ENCODE measurements at places on chromosomes 5 and 9.

- DNase-seq = peak; percentile 76
Observed at GRCh38 chr9:130243015-130243881, 22.3 kb upstream of the HMCN2 start.

- no peak for DNase-seq
Observed at GRCh38 chr9:116653348-116654058, 33.6 kb upstream of the TRIM32 start.

DNA sequence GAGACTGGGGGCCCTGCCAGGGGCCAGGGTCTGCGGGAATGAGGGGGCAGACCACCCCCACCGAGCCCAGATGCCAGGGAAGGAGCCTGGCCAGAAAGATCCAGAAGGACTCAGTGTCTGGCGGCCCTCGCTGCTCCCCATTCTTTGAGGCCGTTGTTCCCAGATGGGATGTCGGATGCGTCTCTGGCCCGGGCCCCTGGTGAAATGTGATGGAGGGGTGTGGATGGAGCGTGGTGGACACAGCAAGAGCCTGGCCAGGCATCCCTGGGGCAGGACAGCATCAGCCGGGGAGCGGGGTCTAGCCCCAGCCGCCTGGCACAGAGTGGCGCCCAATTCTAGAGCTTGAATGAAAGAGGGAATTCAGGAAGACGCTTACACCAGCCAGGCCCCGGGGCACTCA, 46.2 kb upstream of the NKD2 start:
- no peak for DNase-seq

GRCh38 chr9:83024506-83025125, 38.3 kb downstream of the RASEF start:
- DNase-seq = no peak

GRCh38 chr5:143207058-143207457, 196.4 kb downstream of the NR3C1 start:
- no peak for DNase-seq

- DNase-seq = no peak
Observed at GRCh38 chr9:123350590-123351310, 5.2 kb upstream of the CRB2 start.

GRCh38 chr5:108636135-108636853, 111.4 kb upstream of the FER start:
- no peak for DNase-seq

- no peak for DNase-seq
Observed at GRCh38 chr9:111804636-111805035, 9.9 kb upstream of the SHOC1 start.

- no peak for DNase-seq
Observed at GRCh38 chr5:38466424-38467189, 89.8 kb downstream of the LIFR start.

DNA sequence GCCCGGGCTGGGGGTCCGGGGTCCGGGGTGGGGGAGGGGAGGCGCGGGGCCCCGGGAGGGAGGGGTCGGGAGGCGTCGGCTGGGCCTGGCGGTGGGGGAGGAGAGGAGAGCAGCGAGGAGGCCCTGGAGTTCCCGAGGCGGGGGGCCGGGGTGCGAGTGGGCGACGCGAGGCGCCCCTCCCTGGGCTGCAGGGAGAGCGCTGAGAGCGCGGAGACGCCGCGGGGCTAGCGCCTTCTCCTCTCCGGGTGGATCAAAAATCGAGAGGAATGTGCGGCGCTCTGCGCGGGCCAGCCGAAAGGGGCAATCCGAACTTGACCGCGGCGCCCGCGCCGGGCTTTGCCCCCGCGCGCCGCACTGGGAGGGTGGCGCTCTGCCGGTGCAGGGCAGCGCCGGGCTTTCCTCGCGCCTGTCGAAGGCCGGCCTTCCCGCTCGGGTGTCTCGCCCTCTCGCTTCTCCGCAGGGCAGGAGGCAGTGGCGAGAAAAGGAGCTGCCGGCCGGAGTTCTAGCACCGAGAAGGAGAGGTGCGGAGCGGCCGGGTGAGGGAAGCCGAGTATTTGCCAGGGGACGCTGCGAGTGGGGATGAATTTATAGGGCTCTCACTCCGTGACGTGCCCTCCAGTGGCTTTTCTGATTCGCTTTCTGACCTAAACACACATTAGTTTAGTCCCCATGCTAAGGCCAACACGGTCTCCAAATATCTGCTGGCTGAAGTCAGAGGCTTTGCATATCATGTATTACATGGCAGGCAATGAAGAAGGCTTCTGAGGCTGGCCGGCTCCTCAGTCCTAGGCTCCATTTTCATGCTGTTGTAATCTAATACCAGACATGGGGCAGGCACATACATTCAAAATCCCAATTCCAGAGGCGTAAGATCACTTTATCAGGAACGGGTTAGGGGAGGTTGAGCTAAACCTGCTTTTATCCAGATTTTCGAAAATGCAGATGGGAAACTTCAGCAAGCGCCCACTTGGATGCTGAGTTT, 503 bp upstream of the GDNF start:
- no peak for DNase-seq

- DNase-seq = no peak
Observed at GRCh38 chr9:107832871-107833270, 343.3 kb upstream of the KLF4 start.

DNA sequence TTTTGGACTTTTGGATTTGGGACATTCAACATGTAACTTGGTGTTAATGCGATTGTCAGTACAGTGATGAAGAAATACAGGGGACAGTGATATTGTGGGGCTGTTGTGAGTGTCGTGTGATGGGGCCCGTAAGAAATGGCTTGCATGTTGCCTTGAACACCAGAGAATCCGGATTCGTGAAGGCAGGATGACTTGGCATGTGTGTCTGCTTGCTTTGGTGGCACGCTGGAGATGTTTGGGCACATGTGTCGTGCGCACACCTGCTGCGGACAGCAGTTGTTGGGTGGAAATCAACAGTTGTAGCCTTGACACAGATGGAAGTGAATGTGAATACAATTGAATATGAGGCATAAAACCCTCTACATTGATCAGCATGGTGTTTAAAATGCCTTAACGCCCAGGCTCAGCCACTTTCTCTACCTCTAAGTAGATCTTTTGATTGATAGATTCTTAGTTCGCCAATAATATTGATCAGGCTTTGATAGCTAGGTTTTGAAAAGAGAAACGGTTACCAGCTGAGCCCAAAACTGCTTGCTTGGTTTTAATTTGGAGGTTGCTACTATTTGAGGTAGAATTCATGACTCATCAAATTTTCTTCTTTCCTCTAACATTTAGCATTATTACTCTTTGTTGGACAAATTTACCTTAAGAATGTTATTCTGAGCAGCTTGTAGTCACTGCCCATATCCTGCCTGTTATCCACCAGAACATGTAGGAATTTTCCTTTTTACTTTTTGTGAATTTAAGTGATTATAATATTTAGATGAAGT, 94.4 kb downstream of the TRIO start:
- no peak for DNase-seq

DNA sequence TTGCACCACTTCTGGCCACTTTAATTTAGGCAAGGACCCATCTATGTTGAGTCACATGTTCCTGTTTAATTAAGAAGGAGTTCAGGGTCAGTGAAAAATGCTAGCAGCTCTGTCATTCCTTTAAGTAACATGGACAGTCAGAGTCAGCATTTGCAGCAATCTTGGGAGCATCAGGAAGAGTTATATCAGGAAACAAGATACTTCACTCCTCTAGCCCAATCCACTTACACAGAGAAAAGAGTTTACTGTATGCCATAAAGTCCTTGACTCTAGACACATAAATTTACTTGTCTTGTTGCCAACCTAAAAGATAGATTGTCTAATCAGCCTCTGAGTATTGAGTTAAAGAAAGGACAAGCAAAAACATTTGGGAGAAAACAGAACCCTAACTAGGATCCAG, 266.7 kb downstream of the PJA2 start:
- no peak for DNase-seq

DNA sequence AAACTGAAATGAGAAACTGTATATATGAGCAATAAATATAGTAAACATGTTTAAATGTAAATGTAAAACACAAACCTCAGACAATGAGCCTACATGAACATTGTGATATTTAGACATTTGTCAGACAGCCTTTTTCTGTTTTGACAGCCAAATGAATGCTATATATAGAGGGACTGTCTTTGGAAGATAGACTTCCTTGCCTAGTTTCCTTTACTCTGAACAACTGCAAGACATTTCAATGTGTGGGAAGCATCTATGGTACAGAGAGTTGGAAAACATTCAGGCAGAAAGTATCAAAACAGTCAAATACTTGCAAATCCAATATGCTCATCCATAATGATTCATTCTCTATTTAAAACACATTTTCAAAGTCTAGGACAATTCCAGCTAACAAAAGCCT, 31.7 kb upstream of the TUSC1 start:
- no peak for DNase-seq

GRCh38 chr9:95610006-95610785, 93.4 kb upstream of the PTCH1 start:
- no peak for DNase-seq

GRCh38 chr5:133977161-133977787, 8.8 kb upstream of the C5orf15 start:
- no peak for DNase-seq

DNA sequence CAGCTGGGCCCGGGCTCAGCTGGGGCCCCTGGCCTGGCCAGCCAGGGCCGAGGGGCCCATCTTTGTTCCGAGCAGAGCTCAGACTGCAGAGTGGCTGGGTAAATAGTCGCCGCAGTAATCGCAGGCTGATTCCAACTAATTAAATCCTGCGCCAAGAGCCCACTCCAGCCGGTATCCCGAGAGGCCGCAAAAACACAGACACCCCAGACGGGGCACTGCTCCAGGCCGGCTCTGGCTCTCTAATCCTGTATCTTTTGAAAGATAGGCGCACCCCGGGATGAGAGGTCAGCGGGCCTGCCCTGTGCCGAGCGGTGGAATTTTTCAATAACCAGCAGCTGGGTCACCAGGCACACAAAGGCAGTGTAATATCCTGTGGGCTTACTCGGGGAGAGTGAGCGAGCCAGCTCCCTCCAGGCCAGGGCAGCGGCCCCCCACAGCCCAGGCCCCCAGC, 57.7 kb downstream of the LMX1B start:
- no peak for DNase-seq

DNA sequence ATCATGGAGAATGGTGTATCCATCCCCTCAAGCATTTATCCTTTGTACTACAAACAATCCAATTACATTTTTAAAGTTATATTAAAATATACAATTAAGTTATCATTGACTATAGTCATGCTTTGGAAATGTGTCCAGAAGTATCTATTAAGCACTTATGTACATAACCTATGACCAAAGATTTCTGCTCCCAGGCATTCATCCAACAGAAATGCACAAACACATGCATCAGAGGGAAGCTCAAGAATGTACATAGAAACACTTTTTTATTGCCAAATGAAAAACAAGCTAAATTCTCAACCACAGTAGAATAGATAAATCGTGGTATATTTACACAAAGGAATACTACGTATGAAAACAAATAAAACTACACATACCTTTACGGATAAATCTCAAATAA, 700.5 kb upstream of the ZNF608 start:
- DNase-seq = no peak

DNA sequence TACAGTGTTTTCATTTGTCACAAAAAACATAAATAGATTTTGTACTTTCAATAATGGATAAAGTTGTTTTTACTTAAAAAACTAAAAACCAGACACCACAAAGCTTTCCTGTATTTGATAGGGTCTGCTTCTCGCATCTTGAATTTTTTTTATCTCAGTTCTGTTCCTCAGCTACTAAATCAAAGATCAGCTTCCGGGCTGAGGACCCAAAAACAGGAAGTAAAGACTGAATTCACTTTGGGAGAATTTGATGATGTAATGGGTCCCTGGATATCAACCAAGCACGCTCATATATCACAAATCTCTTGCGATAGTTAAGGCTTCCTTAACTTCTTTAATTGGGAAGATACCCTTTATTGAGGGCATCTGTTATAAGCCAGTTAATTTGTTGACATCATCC, 24.1 kb downstream of the ITK start:
- DNase-seq = no peak

- no peak for DNase-seq
Observed at GRCh38 chr5:78549043-78549442, 99.5 kb downstream of the LHFPL2 start.

DNA sequence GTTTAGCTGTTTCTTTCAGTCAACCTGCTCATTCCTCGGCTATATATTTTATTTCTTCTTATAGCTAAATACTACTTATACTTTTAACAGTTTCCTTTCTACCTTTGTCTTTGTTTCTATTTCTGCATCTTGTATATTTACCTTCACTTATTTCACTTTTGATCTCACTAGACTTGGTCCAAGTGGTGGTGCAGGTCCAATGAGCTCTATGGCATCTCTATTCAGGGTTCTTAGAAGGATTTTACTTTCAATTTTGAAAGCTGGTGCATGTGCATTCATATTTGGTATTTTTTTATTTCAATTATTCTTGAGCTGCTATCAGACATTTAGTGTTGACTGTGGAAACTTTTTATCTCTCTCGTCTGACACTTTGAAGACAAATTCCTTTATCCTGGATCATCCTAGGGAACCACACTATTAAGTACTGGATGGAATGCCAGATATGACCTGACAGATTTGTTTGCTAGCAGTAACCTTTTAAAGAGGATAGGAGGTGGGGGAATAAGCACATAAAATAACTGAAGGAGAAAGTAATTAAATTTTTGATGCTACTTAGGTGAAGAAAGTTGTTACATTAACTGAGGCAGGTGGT, 123.1 kb upstream of the PJA2 start:
- DNase-seq = no peak
